ENCODE measurements at places on chromosomes 12 and 14. TPM values are rescaled to one million over a fixed set of nuclear protein-coding genes. Genes with fewer than 3 reads are reported as not detected.

Gene FAM181A
- not detected for total RNA-seq

- DNase-seq = no peak
These were observed 177.0 kb downstream of the CEP128 start for GRCh38 chr14:80764496-80764895.

DNA sequence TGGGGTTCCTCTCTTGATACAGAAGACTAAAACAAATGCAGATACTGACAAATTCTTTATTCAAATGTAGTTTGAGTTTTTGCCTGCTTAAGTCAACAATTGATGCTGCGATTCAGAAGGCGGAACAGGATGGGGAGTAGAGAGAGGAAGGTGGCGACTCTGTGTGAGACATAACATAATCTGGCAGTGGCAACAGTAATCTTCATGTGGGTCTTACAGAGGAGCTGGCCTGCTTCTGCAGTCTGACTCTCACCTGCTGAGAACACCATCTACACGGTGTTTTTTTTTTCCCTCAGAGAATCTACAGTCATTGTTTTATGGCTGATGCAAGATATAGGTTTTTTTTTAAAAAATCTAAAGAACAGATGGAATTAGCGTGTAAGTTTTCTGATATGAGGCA is 10.1 kb downstream of the CCDC92 start:
- no peak for DNase-seq

- DNase-seq = no peak
These were observed 111.0 kb upstream of the NCOR2 start for GRCh38 chr12:124678421-124678893.

DNA sequence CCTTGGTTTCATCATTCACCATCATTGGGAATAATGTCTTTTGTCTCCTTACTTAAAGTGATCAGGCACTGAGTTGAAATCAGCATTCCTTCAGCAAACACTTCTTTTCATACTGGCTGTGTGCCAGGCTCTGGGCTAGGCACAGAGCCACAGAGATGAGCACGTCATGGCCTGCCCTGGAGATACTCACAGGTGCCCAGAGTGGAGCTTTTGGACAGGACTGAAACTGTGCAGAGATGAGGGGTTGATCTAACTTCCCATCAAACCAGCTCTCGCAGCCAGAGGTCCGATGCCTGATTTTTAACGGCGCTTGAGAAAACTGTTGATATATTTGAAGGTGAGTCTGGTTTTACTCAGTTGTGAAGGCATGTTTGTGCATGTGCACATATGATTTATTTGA is 43.1 kb downstream of the CACNA1C start:
- no peak for DNase-seq

GRCh38 chr12:91460469-91460868 is 277.9 kb upstream of the DCN start:
- DNase-seq = no peak

All from suprapubic skin (tissue), 4 donors.